NCI-H1105 (cell line): ENCODE measurements at places on chromosomes 6 and 20.

GRCh38 chr6:30612687-30613248 is 4.3 kb downstream of the PPP1R10 start:
- no peak for DNase-seq

- DNase-seq: peak; percentile 88
These were observed 13.8 kb downstream of the CCN5 start for GRCh38 chr20:44728801-44729443.

GRCh38 chr6:119077643-119078375 is 655 bp downstream of the FAM184A start:
- peak; percentile 55 for DNase-seq

DNA sequence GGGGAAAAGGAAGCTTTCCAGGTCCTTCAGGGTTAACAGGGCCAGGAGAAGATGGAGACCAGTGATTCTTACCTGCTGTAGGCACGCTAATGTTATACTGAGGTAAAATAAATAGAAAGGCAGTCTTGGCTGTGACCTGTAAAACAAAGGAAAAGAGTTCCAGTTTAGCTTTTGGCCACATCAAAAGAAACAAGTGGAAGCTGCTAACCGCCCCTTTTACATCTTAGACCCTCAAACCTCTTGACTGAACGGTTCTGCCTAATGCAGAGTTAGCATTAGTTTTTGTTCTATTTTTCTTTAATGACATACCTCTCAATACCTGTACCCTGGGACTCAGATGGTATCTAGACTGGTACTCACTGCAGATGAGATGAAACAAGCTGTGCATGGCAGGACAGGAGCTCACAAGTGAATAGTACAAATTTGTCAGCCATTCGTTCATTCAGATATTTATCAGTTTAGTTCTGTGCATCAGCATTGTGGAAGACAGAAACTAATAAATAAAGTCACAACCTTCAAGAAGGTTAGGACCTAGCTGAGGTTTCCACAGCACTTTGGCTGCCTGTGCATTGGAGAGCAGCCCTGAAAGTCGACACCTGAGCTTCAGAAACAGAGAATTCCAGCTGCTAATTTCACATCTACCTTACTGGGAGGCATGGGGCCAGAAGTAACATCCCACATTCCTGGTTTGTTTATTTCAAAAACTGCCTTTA is 41.0 kb downstream of the TRAM2 start:
- DNase-seq: no peak

GRCh38 chr6:129605967-129606366 is 104.0 kb downstream of the ARHGAP18 start:
- no peak for DNase-seq
